ENCODE measurements at places on chromosomes 2 and 18.

- no peak for DNase-seq
Observed at GRCh38 chr2:127448526-127448925, 30.3 kb downstream of the PROC start.

DNA sequence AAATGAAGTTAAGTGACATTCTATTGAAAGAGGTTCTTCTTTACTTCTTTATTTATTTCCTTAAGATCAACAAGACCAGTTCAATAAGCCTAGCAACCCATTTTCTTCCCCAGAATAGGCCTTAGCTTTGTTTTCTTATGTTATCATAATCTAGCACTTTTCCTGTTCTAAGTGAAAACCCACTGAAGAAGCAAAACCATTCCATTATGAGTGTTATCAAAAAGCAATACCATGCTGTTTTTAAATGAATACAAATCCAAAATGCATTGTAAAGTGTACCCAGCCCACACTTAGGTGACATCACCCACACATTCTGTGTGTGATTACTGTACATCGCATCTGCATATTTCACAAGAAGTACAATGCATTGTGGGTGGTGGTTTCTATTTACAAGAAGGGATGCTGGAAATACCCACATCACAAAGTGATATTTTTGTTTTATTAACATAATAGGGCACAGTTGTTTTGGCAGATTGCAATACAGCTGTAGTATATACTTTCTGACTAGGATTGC is 679.5 kb downstream of the KCNJ3 start:
- no peak for DNase-seq

DNA sequence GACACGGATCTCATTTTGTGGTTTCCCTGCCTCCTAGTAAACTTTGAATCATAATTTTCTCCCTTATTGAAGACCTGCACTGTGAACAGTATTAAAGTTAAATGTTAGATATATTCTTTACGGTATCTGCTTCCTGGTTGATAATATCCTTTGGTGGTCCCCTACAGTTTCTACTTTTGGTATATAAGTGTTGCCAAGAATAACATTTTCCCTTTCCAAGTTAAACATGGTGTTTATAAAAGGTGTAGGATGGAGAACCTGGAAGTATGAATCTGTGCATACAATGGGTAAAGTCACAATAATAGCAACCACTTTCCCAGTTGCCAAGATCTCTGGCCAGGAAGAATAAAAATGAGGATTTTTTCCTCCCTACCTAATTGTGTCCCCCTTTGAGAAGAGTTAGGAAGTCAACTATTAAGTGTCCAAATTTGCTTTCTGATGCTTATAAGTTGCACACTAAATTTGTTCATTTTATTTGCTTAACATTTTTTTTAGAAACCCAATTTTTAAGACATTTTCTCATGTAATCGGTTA is 201.0 kb upstream of the STK17B start:
- no peak for DNase-seq

- DNase-seq = no peak
Observed at GRCh38 chr18:71998547-71999097, 545.5 kb downstream of the CBLN2 start.

Data from GM10248 (cell line).